ENCODE measurements at places on chromosomes 13 and 19.

- DNase-seq, result no peak
These were observed 8.9 kb upstream of the ZNF726 start for GRCh38 chr19:23905771-23906170.

- no peak for DNase-seq
These were observed 37.7 kb downstream of the DLEU7 start for GRCh38 chr13:50805805-50806204.

- DNase-seq, result no peak
These were observed 176.5 kb downstream of the CACNA1A start for GRCh38 chr19:13329766-13330165.

DNA sequence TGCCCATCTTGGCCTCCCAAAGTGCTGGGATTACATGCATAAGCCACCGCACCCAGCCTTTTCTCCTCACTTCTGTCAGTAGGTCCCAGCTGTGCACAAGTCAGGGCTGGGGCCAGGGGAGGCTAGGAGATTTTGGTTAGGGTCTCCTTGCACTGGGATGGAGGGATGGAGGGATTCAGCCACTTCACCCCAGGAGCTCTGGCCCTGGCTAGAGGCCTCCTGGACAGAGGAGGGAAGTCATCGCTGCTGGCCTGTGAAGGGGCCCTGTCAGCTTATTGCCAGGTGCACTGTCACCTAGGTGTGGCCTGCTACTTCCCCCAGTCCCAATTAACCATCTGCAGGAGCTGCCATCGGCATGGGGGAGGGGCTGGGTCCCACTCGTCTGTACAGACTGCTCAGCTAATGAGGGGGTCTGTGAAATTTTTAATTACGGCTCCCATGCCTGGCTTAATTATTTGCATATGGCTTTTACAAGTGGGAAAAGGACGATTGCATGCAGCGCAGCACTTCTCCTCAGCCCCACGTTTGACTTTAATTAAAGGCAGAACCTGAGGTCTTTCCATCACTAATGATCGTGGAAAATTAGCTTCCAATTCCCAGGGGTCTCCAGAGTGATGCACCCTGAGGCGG, 52.4 kb downstream of the CHST8 start:
- DNase-seq, result no peak

- DNase-seq, result no peak
These were observed 45.7 kb upstream of the C1QTNF9 start for GRCh38 chr13:24263632-24264031.

DNA sequence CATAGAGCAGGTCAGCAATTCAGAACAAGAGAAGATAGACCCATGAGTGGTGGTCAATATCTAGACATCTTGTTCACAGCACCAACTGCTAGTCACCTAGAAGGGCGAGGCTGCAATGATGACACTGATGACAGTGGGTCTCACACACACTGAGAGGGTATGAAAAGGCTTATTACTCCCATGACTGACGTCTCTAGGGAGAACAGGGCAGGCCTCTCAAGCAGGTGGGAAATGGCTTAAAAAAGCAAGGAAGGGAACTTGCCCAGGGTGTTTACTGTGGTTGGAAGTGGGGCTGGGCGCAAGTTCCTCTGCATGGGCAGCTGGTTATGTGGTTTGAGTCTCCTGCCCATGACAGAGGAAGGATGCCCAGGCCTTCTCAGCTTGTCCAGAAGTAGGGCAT, 33.8 kb downstream of the ZNF44 start:
- no peak for DNase-seq

GRCh38 chr19:18517606-18518005, 4.3 kb downstream of the ELL start:
- no peak for DNase-seq

GRCh38 chr13:48317511-48318376, 14.2 kb downstream of the RB1 start:
- no peak for DNase-seq

GRCh38 chr19:40155749-40156265, 35.4 kb upstream of the MAP3K10 start:
- DNase-seq, result no peak

GRCh38 chr13:110471156-110471832, 90.2 kb downstream of the RAB20 start:
- no peak for DNase-seq

- DNase-seq, result no peak
These were observed 473.1 kb downstream of the TDRD3 start for GRCh38 chr13:60869941-60870613.

DNA sequence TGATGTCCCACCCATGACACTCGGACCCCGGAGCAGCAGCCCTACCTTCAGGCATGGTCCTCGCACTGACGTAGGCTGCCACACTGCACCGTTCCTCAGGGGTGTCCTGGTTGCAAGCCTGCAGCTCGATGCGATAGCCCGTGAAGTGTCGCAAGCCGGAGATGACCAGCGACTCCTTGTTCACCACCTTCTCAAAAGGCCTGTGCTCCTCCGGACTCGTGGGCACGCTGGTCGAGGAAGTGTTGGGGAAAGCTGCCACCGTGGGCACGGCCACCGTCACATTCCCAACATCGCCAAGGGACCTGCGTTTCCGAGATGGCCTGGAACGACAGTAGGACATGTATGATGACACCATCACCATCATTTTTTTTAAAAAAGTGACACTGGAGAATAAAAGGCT, 73.3 kb downstream of the ZNF557 start:
- no peak for DNase-seq

- DNase-seq, result no peak
These were observed 7.7 kb downstream of the REXO1 start for GRCh38 chr19:1840541-1841115.

DNA sequence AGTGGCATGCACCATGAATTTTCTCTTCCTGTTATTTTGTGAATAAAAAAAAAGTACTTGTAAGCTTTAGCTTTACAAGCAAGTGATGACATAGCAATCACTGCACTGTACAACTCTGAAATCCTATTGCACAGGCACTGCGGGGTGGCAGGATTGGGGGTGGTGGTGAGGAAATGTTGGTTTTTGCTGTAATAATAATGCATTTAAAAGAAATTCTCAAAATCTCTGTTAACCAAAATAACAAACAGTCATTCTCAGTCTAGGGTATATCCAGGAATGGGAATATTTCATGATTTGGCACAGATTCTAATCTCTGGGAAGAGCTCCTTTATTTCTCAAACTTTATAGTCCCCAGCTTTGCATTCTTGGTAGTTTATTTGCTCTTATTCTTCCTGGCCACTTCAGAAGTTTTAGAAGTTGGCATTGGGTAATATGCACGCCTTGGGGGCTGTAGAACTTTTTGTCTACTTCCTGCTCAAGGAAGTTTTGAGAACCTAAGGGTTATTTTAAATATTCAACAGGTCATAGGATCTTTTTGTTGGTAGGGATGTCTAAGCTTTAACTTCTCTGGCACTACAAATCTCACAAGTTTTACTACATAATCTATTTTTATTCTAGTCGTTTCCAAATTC, 353.0 kb upstream of the KLF12 start:
- no peak for DNase-seq

DNA sequence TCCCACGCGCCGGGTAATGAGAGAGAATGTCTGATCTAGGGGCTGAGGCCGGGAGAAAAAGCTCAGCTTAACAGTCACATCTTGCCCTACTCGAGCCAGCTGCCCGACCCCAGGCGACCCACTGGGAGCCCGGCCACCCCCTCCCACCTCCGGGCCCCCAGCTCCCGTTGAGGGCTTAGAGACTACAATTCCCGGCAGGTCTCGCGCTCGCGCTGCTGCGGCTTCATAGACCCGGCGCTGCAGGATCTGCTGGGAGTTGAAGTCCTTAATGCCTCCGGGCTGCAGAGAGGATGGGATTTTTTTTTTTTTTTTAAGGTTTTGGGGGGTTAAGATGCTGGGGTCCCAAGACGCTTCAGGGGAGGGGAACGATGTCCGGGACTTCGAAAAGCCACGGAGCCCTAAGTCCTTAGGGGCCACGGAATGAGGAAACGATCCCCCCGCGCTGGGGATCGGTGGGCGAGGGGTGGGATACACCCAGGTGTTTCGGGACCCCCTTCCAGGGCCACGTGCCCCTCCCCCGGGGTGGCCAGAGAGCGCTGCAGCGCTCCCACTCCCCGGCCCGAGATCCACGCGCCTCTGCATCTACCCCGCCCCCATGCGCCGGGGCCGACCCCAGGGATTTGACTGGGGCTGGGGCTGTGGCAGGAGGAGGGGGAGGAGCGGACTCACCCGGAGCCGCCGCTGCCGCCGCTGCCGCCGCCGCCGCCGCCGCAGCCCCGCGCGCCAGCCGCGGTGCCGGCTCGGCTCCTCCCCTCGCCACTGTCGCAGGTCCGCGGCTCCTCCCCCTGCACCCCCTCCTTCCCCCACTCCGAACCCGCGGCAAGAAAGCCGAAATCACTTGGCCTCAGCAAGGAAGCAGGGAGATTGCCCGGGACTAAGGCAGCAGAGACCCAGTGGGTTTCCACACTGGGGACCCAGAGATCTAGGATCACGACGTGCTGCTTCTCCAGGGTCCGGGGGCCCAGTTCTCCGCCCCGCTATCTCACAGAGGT, at the start of gene SYT3:
Gene SYT3, minus strand, starts transcription at position 761 of the 992 bp plus-strand sequence. CDS start 2,470 bp downstream, outside the sequence.
- peak; percentile 53 for DNase-seq

DNA sequence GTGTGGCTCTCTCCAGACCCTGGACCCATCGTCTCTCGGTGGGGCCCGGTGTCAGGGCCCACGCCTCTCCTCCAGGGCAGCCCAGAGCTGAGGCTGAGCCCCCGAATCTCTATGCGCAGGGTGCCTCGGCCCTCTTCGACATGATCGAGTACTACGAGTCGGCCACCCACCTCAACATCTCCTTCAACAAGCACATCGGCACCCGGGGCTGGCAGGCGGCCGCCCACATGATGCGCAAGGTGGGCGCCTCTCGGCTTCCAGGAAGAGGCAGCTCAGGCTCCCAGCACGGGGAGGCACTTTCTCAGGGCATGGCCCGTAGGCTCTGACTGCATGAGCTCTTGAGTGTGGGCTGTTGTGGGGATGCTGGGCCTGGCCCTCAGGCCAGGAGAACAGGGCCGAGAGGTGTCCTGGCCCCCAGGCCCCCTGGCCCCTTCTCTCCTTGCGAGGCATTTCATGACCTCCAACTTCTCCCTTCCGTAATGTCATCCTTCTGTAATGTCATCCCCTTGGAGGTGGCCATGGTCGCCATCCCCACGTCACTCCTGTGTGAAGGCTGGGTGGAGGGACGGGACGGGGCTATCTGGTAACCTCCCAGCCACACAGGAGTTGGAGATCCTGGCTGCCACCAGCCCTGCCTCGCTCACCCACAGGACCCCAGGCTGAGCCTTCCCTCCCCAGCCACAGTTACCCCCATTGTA, 19.4 kb downstream of the NKPD1 start:
- no peak for DNase-seq

- no peak for DNase-seq
These were observed 17.9 kb downstream of the RCBTB1 start for GRCh38 chr13:49567491-49567890.

DNA sequence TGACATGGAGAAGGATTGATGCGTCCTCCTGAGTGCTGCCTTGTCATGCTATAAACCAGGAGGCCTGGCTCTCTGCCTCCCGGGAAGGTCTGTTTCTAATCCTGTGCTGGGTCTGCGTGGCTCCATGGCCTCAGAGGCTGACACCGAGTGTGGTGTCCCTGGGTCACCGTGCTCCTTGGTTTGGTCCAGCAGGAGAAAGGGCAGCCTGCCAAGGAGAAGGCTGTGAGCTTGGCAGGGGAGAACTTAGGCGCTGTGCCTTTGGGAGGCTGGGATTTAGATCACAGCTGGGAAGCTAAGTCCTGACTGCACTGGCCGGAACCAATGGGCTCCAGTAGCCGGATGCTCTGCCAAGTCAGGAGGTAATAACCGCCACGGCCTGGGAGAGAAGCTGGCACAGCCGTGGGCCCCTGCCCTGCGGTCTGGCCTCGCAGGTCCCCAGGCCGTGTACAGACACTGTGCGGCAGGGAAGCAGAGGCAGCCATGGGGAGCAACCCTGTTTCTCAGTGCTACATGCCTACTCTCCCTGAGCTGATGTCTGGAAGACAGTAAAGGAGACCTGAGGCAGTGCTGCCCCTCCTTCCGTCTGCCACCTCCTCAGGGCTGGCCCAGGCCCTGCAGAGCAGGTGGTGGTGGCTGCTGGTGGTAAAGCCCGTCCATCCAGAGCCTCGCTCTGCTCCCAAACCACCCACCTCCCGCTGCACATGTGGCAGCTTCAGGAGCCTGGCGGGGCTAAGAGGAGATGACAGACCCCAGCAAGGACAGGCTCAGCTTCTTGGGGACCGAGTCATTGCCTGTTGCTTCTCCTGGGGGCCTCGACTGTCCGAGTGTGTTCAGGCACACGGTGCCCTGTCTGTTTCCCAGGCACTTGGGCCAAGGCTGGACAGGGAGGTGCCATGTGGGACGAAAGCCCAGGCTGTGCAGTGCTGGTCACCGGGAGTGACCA, 44.9 kb downstream of the C13orf46 start:
- DNase-seq, result no peak

GRCh38 chr19:38812841-38813320, at the start of gene LGALS4:
Gene LGALS4 (minus strand): TSS chr19:38812945. CDS start chr19:38812886, 59 bp downstream.
- no peak for DNase-seq

DNA sequence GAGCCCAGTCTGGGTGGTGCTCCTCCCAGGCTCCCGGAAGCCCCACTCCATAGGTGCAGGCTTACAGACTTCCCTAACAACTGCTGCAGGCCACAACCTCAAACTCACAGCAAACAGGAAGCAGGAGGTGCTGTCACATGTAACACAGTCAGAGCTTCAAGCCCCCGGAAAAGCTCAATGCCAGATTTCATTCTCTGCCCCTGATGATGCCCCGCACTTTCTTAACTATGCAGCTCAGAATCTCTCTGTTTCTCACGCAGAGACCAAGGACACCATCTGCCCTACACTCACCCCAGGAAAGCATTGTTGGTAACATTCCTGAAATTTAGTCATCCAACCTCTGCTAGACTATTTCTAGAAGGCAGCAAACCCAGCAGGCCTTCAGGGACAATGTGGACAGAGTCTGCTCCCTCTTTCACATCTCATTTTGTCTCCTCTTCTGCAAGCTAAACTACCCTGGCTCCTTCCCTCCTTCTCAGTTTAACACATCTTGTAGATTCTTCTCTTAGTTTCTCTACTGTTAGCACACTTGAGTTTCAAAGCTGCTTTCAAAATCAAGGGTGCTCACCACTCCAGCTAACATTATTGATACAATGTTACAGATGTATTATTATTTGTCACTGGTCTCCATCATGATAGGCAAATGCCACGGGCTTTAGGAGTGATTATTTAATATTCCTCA, 162.5 kb downstream of the KCTD12 start:
- no peak for DNase-seq

DNA sequence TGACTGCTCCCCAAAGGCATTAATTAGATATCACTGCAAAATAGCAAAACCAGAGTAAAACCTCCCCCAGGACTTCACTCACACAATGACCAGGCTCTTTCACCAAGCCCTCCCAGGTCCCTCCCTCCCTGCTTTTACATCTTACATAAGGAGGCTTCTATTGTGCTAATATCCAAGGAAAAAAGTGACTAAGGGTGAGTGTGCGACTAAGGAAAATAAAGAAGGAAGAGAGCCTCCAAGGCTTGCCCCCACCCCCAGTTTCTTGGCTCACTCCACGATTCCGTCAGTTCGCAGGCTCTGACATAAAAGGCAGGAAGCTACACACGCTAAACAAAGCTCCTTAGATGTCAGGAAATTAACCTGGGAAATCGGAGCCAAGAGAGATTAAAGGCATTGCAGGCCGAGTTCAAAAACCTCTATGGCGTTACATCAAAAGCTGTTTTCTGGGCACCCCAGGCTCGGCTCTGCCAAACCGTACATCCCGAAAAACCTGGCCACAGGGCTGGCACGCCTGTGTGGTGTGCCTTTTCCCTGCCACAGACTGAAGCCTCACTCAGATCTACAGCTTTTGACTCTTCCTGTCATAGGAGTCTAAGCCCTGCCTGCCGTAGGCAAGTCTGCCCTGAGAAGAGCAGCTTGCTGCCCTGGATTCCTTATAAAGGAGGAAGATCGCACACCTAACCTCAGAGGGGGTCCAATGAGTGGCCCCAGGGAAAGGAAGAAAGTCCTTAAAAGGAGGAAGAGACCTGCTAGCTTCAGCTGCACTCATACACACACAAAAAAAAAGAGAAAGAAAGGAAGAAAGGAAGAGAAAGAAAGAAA, 67.0 kb upstream of the SERP2 start:
- no peak for DNase-seq
